Right renal cortex interstitium (tissue), 3 donors: ENCODE measurements at places on chromosomes 1 and 21. TPM values are rescaled to one million over a fixed set of nuclear protein-coding genes. Genes with fewer than 3 reads are reported as not detected.

The ITLN1 gene
- polyA plus RNA-seq: 2.8 TPM

- DNase-seq: no peak
These were observed 157.7 kb downstream of the ROR1 start for GRCh38 chr1:63931468-63931867.

GRCh38 chr21:34091032-34091431 lies 17.7 kb downstream of the MRPS6 start:
- DNase-seq: no peak

GRCh38 chr21:14942801-14943490 lies 121.9 kb downstream of the NRIP1 start:
- DNase-seq: no peak

DNA sequence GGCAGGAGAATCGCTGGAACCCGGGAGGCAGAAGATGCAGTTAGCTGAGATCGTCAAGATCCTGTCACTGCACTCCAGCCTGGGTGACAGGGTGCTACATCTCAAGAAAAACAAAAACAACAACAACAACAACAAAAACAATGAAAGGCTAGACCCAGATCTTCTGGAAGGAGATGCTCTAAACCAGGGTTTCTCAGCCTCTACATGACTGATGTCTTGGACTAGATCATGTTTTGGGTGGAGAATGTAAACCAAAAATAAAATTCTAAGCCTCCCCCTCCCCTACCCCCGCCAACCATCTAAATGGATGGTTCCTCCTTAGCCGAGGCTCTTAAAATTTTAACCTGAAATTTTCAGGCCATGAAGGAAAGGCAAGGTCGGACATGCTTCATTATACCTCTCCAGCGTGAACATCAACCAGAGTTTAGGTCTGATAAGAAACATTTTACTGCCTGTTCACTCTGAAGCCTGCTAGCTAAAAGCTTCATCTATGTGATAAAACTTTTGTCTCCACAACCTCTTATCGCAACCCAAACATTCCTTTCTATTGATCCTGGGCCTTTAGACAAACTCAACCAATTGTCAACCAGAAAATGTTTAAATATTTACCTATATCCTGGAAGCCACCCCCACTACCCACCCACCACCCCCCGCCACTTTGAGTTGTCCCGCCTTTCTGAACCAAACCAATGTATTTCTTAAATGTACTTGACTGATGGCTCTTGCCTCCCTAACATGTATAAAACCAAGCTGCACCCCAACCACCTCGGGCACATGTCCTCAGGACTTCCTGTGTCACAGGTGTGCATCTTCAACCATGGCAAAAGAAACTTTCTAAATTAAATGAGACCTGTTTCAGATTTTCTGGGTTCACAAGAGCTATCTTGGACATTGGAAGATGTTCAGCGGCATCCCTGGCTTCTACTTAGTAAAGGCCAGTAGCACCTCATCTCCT lies 1.9 kb upstream of the CAPN2 start:
- no peak for DNase-seq

GRCh38 chr1:61247881-61248752 lies 165.8 kb downstream of the NFIA start:
- no peak for DNase-seq
